GM12878 (cell line): ENCODE measurements at places on chromosomes 16 and 17.

DNA sequence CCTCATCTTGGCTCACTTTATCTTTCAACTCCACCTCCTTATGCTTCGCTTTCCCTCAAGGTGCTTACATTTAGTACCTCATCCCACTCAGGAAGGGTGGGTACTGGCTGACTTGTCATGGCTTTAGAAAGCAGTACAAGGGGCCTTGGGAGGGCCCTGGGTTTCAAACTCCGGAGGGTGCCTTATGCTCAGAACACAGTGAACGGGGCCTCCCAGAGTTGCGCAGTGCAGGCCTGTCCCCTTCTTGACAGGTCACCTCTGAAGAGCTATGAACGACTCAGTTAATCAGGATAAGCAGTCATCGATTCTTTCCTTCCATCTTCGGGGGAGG lies 6.0 kb downstream of the COG1 start:
- H3K4me1 ChIP-seq = no peaks in the 10 kb centered on the region
- peaks cover 26% of the 10 kb centered on the region for H3K36me3 ChIP-seq
- no peak overlapping the region for H3K4me3 ChIP-seq
- H3K27me3 ChIP-seq = no peaks in the 10 kb centered on the region
- DNase-seq = no peak

DNA sequence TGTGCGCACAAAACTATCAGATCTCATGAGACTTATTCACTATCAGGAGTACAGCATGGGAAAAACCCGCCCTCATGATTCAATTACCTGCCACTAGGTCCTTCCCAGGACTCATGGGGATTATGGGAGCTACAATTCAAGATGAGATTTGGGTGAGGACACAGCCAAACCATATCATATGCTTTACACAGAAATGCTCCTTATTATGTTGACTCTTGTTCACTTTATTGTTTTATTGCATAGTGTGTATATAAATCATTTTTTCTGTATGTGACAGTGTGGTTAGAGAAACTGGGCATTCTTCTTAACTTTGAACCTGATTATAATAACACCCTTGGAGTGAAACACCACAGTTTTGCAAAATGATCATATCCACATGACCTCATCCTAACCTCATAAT lies 212.8 kb upstream of the TNRC6C start:
- no peaks in the 10 kb centered on the region for H3K4me1 ChIP-seq
- H3K27me3 ChIP-seq = no peaks in the 10 kb centered on the region
- no peak for DNase-seq
- no peak overlapping the region for H3K27ac ChIP-seq
- no peak overlapping the region for H3K4me3 ChIP-seq
- H3K36me3 ChIP-seq = no peaks in the 10 kb centered on the region

DNA sequence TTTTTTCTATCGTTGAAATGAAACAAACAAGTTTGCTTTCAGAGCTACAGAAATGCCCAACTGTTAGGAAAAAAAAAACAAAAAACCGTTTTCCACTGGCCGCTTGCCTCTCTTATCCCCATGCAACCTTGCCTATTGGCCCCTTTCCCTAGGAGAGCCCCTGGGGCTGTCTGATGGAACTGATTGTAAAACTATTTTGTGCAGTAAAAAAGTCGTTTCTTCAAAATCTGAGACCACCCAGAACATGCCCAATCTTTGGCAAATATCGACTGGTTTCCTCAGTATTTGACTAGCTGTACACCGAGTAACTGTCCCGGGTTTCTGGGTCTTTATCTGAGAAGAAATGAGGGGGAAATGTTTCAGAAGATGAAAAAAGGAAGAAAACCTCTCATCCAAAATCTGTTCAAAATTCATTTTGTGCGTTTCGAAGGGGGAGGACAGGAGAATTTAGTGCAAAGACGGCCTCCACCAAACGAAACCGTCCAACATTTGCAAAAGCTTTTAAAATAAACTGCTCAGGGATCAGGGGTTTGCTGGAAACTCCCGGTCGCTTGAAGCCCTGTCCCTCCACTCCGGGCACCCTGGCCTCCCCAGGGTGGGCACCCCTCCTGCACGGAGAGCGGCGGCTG lies 1.1 kb upstream of the GNAO1 start:
- H3K36me3 ChIP-seq = no peaks in the 10 kb centered on the region
- H3K27ac ChIP-seq = no peak overlapping the region
- no peak for DNase-seq
- no peaks in the 10 kb centered on the region for H3K4me1 ChIP-seq

GRCh38 chr17:42673885-42674754 lies 2.7 kb downstream of the PLEKHH3 start:
- H3K4me3 ChIP-seq = peak overlapping the region; percentile 98
- no peaks in the 10 kb centered on the region for H3K27me3 ChIP-seq
- peaks cover 10% of the 10 kb centered on the region for H3K4me1 ChIP-seq
- peak overlapping the region; percentile 61 for H3K27ac ChIP-seq
- H3K36me3 ChIP-seq = peaks cover 30% of the 10 kb centered on the region
- no peak for DNase-seq

DNA sequence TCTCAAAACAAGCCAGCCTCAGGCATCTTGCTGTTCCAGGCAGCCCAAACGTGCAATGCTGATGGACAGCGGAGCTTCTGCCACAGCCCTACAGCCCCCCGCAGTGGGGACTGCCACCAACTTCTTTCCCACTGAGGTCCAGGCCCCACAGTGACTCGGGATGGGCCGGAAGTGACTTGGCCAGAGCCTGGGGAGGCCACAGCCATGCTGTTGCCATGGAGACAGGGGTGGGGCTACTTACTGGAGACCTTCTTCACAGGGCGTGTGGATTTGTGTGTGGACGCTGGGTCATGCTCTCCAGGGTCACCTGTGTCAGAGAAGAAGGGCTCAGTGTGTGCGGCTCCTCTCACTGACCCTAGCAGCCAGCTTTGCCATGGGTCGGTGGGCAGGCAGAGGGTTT lies 15.0 kb downstream of the TRIM25 start:
- peaks cover 74% of the 10 kb centered on the region for H3K36me3 ChIP-seq
- no peaks in the 10 kb centered on the region for H3K27me3 ChIP-seq
- no peak overlapping the region for H3K4me3 ChIP-seq
- H3K27ac ChIP-seq = no peak overlapping the region
- no peak for DNase-seq
- peaks cover 27% of the 10 kb centered on the region for H3K4me1 ChIP-seq

DNA sequence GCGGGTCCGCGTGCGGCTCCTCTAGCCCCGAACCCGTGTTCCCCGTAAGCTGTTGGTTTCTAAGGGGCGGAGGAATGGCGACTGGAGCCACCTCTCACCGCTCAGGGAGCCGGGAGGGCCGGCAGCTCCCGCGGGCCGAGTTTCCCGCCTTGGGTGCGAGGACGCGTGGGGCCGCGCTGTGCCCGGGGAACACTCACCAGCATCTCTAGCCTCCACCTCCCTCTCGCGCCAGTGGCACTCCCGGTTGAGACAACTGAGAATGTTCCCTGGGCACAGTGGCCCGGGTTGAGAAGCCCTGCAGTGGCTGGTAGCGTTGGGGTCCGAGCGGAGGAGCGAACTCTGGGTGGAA lies 560 bp downstream of the TELO2 start:
- no peaks in the 10 kb centered on the region for H3K27me3 ChIP-seq
- peaks cover 3% of the 10 kb centered on the region; the same call in 1 of the 2 replicates for H3K36me3 ChIP-seq
- peak overlapping the region; percentile 94 for H3K27ac ChIP-seq
- H3K4me3 ChIP-seq = peak overlapping the region; percentile 95
- no peak for DNase-seq
